Endodermal cell (in vitro differentiated cells): ENCODE measurements at places on chromosomes 3 and 15.

DNA sequence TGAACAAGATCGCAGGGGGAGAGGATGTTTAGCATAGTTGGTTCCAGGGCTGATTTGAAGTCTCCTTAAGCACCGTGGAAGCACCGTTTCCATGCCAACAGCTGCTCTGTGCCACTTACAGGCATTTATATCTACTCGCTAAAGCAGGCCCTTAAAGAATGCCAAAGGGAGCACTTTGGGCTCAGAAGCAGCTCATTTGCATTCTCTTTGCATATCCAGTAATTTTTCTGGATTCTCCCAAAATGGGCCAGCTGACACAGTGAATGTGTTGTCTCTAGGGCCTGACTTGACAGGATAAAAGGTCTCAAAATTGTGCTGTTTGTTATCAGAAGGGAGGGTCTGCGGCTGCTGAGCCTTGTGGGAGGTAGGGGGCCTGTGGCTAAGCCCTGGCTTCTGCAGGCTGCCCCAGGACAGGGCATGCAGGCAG is 138.6 kb downstream of the FBLN2 start:
- no peak for DNase-seq

GRCh38 chr15:82128401-82129148 is 82.8 kb upstream of the MEX3B start:
- DNase-seq: no peak

- DNase-seq: no peak
These were observed 269.8 kb downstream of the RYR3 start for GRCh38 chr15:33580526-33580925.

- DNase-seq: no peak
These were observed 433.8 kb upstream of the CBLB start for GRCh38 chr3:106302451-106303221.
